Glutamatergic neuron (in vitro differentiated cells): ENCODE measurements at places on chromosomes 1 and 21.

GRCh38 chr1:2519029-2519685 lies 7.2 kb downstream of the PANK4 start:
- DNase-seq, result no peak

DNA sequence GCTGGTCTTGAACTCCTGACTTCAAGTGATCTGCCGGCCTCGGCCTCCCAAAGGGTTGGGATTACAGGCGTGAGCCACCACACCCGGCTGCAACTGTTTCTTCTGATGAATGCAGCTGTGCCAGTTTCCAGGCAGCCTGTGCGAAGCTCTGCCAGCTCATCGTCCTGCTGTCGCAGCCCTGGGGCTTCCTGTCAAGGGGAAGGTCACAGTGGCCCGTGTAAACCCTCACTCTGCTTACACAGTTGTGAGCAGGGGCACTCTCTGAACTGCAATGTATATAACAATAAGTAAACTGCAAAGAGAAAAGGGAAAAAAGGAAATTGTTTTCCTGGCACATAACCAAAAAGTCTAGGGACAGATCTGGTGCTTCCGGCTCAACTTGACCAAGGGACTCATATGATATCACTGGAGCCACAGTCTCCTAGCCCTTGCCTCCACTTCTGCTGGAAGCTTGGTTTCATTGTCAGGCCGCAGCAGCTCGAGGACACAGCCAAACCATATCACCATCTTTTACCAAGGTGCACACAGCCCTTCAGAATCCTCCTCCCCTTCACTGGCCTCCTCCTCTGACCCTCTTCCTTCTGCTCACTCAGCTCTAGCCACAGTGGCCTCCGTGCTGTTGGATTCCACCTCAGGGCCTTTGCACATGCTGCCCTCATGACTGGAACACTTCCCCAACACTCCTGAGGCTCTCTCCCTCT lies 22.8 kb upstream of the LBR start:
- no peak for DNase-seq

- DNase-seq, result no peak
Measured at GRCh38 chr1:21782349-21782867, 541 bp downstream of the USP48 start.

DNA sequence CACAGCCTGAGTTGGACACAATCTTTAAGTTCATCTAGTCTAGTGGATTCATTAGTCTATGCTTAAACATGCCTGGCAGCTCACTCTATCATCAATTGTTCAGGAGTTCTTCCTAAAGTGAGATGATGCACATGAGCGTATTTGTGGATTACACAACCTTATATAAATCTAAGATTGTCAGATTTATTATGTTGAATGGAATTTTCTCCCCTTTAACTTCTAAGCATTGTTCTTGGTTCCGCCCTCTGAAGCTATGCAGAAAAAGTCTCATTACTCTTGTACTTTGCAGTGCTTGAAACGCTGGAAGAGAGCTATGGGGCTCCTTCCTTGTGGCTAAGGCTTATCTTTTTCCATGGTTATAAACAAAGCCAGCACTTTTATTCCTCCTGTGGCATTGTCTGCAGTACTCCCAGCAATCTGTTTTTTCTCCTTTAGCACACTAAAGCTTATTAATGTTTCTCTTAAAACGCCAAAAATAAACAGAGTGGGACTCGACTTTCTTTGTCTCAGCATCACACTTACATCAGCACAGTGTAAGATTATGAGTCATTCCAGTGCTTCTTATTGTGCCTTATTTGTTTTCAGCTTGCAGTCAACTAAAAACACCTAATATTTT lies 316.8 kb upstream of the CAMK1G start:
- no peak for DNase-seq

- no peak for DNase-seq
Measured at GRCh38 chr1:218350801-218351266, 5.7 kb downstream of the TGFB2 start.

- DNase-seq, result no peak
Measured at GRCh38 chr1:152917794-152918193, 9.4 kb downstream of the IVL start.

GRCh38 chr1:65027666-65028358 lies 61.5 kb upstream of the JAK1 start:
- DNase-seq, result no peak

DNA sequence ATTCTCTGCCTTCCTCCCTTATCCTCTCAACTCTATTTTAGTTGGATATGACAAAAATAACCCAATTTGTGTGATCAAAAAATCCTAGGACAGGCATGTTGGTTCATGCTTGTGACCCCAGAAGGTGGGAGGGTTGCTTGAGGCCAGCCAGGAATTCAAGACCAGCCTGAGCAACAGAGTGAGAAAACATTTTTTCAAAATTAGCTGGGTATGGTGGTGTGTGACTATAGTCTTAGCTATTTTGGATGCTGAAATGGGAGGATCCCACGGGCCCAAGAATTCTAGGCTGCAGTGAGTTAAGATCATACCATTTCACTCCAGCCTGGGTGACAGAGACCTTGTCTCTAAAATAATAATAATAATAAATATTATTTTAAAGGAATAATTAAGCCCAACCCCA lies 1383.1 kb upstream of the ADGRL2 start:
- DNase-seq, result no peak

- no peak for DNase-seq
Measured at GRCh38 chr21:32001390-32001789, 128.6 kb downstream of the HUNK start.

DNA sequence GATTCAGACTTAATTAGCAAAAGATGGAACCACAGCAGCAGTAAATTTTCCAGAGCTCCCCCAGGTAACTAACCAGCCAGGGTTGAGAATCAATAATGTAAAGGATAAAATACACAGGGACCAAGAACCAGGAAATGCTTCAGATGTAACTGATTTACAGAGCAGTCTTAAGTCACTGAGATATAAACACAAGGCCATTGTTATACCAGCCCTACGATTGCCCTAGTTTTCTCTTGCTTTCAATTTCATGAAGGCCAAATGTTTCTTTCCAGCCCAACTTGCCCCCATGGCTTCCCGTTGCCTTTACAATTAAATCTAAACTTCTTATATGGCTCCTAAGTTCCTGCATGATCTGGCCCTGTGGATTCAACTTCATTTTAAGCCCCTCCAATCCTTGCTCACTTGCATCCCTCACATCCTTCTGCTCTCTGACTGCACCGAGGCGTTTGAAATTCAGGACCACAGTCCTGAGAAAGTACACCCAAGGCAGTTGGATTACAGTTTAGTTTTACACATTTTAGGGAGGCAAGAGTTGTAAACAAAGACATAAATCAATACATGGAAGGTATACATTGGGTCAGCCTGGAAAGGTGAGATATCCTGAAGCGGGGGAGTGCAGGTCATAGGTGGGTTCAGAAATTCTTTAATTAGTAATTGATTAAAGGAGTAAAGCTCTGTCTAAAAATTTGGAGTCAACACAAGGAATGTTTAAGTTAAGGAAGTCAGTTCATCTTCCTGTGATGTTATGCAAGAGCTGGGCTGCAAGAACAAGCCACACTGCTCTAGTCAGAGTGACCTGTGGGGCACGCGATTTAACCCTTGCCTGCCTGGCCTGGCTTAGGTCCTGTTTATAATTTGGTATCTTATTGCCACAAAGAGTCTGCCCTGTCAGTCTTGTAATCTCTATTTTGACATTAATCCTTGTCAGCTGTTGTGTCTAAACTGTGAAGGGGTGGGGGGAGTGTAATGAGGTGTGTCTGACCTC lies 69.9 kb upstream of the COG2 start:
- no peak for DNase-seq

GRCh38 chr1:241828463-241829021 lies 19.5 kb upstream of the EXO1 start:
- DNase-seq, result no peak

GRCh38 chr1:12511516-12512468 lies 106.2 kb downstream of the DHRS3 start:
- no peak for DNase-seq

- no peak for DNase-seq
Measured at GRCh38 chr1:22889213-22889827, 83.3 kb downstream of the LACTBL1 start.

DNA sequence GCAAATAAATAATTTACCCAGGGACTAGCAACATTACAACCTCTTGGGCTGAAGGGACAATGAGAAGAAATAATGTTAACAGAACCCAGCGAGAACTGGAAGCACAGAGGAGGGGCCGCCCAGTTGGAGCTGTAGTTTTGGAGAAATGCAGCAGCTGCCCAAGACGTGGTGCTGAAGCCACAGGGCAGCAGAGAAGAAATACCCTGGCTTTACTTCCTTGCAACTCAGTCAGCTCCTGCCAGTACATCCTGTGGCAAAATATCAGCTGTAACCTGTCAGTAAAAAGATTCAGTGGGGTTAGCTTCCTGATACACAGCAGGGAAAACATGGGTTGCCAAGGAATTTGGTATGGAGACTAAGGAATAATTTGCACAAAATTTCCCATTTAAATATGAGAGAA lies 283.6 kb upstream of the USP25 start:
- no peak for DNase-seq

GRCh38 chr1:164534863-164535610 lies 23.9 kb upstream of the PBX1 start:
- no peak for DNase-seq

DNA sequence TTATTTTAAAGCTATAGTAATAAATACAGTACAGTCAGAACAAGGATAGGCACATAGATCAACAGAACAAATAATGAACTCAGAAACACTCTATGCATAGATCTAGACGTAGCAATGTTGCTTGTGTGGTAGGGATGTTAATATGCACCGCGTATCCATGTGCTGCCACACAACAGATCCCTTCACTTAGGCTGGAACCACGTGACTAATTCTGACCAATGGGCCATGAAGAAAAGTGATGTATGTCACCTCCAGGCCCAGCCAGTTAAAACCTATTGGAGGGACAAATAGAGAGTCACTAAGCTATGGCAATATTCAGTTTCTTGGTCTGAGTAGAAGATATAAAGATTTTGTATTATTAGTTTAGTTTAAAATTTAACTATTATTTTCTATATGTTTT lies 91.4 kb downstream of the ADAMTS1 start:
- no peak for DNase-seq

DNA sequence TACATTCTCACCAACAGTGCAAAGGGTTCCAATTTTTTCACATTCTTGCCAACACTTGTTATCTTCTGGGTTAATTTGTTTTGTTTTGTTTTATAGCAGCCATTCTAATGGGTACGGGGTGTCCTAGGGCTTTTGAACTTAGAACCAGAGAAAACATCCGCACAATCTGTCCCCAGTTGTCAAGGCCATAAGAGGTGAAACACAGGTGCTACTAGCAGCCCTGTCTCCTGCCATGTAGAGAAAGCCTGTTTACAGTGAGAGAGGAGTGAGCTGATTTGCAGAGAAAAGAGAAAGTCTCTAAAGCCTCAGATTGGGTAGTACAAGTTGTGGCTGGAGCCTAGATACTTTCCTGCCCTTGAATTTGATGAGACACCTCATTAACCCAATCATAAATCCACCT lies 46.4 kb upstream of the BMP8B start:
- DNase-seq, result no peak

DNA sequence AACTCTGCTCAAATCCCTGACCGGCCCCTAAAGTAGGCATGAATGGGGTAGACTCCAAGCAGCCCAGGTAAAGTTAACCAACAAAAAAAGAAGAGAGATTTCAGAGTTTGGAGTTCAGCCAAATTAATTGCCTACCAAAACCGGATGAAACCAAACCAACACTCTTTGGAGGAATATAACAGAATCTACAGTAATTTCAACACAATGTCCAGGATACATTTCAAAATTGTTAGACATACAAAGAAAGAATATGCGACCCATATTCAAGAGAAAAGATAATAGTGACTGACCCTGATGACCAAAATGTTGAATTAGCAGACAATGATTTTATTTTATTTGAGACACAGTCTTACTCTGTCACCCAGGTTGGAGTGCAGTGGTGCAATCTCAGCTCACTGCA lies 12.6 kb downstream of the IL22RA1 start:
- DNase-seq, result no peak

DNA sequence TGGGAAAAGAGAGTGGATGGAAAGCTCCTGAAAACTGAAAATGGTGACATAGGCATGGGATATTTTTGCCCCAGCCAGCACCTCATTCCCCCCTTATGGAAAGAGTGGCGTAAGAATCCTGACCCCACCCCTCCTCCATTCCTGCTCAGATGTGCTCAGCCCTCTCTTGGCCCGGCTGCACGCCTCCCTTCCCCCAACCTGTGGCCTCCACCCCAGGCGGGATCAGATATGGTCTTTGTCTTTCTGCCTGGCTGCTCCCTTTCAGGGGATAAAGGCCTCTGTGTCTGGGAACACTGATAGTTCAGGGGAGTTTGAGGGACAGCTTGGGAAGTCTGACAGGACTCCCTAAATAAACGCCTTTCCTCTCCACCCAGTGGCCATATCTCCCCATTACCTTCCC lies 49.8 kb downstream of the KIRREL1 start:
- DNase-seq, result no peak

- peak; percentile 81 for DNase-seq
Measured at GRCh38 chr1:162011337-162012012, 12.2 kb downstream of the OLFML2B start.

- DNase-seq, result no peak
Measured at GRCh38 chr1:232421143-232421796, 208.7 kb downstream of the SIPA1L2 start.

DNA sequence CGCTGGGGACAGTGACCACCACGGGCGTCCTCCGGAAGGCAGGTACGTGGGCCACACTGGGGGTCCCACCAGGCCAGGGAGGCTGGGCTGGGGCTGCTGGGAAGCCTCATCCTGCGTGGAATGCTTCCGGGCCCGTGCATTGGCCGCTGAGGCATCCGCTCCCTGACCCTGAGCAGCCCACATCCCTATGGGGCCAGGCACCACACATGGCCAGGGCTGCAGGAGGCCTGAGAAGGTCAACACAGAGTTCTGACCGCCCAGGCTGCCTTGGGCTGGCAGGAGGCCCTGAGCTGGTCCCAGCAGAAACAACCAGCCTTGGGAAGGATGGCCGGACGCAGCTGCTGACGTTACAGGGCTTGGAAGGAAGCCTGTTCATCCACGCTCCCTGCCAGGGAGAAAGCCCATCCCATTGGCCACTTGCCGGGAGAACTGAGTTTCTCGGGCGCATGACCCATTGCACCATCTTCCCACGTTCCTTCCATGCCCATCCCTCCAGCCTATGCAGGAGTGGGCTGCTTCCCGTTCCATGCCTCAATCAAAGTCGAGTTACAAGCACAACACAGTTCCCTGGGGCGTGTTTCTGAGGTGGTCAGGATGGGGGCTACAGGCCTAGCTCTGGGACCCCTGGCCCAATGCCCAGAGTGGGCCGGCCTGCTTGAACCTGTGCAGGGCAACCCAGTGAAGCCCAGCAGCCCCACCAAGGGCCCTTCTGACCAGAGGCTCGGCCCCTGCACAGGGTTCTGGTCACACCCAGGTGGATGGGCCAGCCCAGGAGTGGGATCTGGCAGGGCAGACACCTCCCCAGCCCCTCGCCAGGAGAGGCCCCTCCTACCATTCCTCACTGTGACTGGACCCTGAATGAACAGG lies 31.7 kb downstream of the TRIM11 start:
- peak; percentile 19 for DNase-seq

- no peak for DNase-seq
Measured at GRCh38 chr1:192980856-192981255, 78.3 kb downstream of the UCHL5 start.

GRCh38 chr1:46394872-46395465 lies 852 bp downstream of the FAAH start:
- DNase-seq, result no peak

- DNase-seq, result no peak
Measured at GRCh38 chr21:32508558-32508957, 76.8 kb downstream of the TCP10L start.
